Fibroblast of pulmonary artery (primary cell): ENCODE measurements at places on chromosomes 3 and 15.

GRCh38 chr3:13544293-13544831, 4.6 kb upstream of the FBLN2 start:
- DNase-seq, result peak; percentile 78

GRCh38 chr3:151421938-151422337, 37.4 kb upstream of the P2RY12 start:
- no peak for DNase-seq

GRCh38 chr3:147960786-147961185, 551.6 kb downstream of the ZIC1 start:
- DNase-seq, result no peak

DNA sequence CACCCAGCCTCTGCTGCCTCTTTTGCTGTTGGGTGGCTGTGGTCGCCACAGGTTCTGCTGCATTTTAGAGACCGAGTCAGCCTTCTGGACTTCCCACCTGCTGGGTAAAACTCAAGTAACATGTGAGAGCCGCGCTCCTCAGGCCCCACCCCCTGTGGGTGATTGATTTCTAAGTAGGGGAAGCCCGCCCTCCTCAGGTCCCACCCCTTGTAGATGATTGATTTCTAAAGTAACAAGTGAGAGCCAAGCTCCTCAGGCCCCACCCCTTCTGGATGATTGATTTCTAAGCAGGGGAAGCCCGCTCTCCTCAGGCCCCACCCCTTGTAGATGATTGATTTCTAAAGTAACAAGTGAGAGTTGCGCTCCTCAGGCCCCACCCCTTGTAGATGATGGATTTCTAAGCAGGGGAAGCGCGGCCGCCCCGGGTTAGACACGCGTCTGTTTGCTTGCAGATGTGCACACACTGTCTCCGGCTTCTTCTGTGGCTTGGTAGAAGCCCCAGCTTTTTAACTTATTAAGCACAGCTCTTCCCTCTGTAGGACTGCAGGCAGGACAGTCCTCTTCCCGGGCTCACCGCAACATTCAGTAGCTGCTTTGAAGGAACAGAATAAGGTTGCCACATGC, 83.4 kb downstream of the FAM43A start:
- peak; percentile 96 for DNase-seq

GRCh38 chr3:71461749-71462483, 121.6 kb downstream of the FOXP1 start:
- DNase-seq, result no peak

DNA sequence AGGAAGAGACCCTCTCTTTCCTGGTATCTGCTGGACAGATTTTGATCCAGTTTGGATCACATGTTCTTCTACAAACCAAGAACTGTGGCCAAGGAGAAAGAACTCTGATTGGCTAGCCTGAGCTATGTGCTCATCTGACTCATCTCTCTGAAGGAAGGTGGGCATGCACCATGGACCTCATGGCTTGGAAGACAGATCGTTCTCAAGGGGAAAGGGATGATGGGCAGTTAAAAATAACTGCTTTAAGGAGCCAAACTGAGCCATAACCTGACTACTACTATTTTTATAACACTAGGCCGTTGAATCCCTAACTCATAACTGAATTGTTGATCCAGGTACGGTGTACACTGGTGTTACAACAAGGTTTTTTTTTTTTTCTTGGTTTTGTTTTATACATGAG, 112.4 kb downstream of the B3GALNT1 start:
- DNase-seq, result no peak

GRCh38 chr3:153293265-153293664, 131.2 kb downstream of the RAP2B start:
- DNase-seq, result peak; percentile 80

GRCh38 chr3:143885780-143886427, 37.6 kb upstream of the SLC9A9 start:
- peak; percentile 63 for DNase-seq

GRCh38 chr3:78633626-78634025, 1134.2 kb downstream of the ROBO1 start:
- DNase-seq, result no peak

DNA sequence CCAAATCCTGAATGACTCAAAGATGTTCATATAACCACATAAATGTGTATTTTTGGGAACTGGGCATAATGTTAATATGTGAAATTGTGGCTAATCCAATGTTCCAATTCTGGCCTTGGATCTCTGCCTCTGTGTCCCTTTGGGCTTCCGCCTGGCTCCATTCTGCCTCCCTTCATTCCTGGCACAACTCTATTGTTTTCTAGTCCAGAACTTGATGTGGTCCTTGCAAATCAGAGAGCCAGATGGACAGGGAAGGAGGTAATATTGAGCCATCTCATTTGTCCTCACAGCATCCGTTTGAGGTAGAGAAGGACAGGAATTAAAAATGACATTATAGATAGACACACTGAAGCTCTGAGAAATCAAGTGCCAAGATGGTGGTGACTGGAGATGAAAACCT, 355.7 kb upstream of the TBL1XR1 start:
- no peak for DNase-seq

DNA sequence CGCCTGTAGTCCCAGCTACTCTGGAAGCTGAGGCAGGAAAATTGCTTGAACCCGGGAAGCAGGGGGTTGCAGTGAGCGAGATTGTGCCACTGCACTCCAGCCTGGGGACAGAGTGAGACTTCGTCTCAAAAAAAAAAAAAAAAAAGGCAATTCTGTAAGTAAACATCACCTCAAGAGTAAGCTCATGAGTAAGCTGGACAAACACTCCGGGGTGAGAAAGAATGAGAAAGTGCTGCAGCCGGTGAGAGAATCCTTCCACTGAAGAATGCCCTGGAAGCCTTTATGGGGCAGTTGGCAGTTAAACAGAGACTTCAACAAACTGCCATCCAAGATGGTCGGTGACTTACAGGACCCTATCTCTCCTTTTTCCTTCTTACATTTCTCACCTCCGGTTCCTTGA, 47.5 kb downstream of the FEZF2 start:
- no peak for DNase-seq

GRCh38 chr3:138124706-138125355, 7.4 kb downstream of the A4GNT start:
- DNase-seq, result peak; percentile 66

- peak; percentile 74 for DNase-seq
Observed at GRCh38 chr15:64686130-64686735, 89.2 kb downstream of the RBPMS2 start.

GRCh38 chr15:93644595-93644994, 555.6 kb upstream of the RGMA start:
- DNase-seq, result no peak

DNA sequence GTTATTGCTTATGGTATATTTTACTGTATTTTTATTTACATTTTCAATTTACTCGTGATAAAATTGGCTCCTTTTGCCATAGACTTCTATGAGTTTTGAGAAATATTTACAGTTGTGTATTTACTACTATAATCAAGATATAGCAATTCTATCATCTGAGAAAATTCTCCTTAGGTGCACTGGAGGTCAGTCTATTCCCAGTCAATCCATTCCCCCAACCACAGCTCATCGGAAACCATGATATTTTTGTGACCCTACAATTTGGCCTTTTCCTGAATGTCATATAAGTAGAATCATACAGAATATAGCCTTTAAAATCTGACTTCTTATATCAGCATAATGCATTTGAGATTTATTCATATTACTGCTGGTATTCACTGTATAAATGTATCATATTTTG, 114.7 kb upstream of the LRTM1 start:
- peak; percentile 33 for DNase-seq

GRCh38 chr3:158460926-158461325, 110.1 kb upstream of the MLF1 start:
- DNase-seq, result peak; percentile 60

DNA sequence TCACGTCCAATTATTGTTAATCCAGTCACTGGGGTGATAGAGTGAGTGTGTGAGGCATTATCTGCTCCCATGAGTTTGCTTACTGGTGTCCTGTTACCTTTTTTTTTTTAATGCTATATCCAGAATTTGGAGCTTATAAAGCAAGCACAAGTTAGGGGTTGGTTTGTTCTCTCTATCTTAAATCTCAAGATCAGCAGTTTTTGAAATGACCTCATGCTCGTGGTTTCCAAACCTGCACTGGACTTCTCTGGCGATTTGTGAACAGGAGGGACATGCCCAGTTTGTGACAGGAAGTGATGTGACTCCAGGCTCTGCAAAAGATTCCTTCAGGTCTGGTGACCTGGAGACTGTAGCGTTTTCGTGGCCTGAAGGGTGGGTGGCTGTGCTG, 25.6 kb downstream of the XYLB start:
- no peak for DNase-seq
